Thoracic aorta (tissue), 2 donors: ENCODE measurements at places on chromosomes 1 and 21.

- no peak for DNase-seq
These were observed 457.3 kb upstream of the VAMP3 start for GRCh38 chr1:7313826-7314225.

DNA sequence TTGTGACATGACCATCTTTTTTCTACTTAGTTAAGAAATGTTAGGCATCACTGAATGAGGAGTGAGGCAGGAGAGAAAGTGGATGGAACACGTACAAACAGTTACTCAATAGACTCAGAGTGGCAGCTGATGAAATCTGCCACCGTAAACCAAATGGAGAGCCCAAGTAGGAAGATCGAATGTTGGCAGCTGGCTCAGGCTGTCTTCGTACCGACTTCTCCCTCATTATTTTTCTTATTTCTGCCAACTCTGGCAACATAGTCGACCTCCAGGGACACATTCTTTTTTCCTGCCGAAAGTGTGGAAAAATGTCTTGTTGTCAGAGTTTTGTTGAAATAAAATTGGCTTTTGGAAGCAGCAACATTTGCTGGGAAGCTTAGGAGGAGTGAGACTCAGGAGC, 143.3 kb downstream of the GREM2 start:
- DNase-seq: no peak

GRCh38 chr1:221159608-221160007, 280.4 kb downstream of the HLX start:
- no peak for DNase-seq

DNA sequence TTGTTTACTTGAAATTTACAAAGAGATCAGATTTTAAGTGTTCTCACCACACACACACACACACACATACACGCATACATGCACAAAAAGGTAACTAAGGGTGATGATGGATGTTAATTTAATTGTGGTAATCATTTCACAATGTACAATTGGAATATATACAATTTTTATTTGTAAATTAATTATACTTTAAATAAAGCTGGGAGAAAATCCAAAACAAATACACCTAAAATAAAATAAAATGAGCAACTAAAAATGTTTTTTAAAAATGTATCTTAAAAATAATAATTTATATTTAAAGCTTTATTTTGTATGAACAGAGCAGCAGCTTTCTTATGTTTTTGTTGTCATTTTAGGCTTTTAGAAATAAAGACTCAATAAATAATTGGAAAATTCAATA, 8.2 kb upstream of the INSL5 start:
- no peak for DNase-seq

GRCh38 chr1:222140206-222140605, 398.3 kb upstream of the DUSP10 start:
- DNase-seq: no peak

- DNase-seq: no peak
These were observed 126.9 kb downstream of the MATN1 start for GRCh38 chr1:30596470-30596869.

GRCh38 chr1:174258148-174258550, 98.8 kb downstream of the RABGAP1L start:
- DNase-seq: no peak

- DNase-seq: no peak
These were observed 39.5 kb upstream of the CASZ1 start for GRCh38 chr1:10835822-10836421.

GRCh38 chr1:170445096-170445495, 86.9 kb upstream of the GORAB start:
- DNase-seq: no peak

DNA sequence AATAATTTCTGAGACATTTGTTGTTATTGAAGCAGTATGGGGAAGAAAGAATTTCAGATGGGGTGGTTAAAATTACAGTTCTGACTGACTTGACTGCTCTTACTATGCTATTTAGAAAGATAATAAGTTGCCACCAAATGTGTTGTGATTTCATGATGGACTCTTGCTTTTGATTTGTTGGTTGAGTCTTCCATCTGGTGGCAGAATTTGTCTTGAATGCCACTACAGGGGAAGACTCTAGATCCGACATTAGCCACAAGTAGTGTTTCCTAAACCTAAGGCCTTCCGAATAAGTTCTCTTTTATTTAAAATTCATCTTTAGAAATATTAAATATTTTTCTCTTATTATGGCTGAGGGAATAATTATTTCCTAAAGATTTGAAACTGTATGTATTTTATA, 190.9 kb upstream of the ADGRL4 start:
- no peak for DNase-seq

- no peak for DNase-seq
These were observed 7.7 kb upstream of the ZNF669 start for GRCh38 chr1:247111700-247112478.

- no peak for DNase-seq
These were observed 14.6 kb upstream of the TTC4 start for GRCh38 chr1:54701066-54701465.

GRCh38 chr1:89990976-89991831, 3.7 kb upstream of the ZNF326 start:
- DNase-seq: no peak

DNA sequence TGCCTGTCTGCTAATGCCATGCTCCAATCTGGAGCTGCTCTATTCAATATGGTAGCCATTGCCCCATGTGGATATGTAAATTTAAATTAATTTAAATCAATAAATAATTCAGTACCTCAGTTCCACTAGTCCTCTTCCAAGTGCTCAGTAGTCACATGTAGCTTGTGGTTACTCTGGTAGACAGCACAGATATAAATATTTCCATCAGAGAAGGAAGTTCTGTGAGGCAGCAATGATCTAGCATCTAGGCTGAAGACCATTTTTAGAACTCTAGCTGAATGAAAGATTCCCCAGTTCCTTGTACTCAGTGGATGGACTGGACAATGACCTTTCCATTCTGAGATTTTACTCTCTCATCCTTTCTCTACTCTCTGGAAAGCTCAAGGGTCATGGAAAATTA, 25.8 kb upstream of the CAPZB start:
- DNase-seq: no peak

DNA sequence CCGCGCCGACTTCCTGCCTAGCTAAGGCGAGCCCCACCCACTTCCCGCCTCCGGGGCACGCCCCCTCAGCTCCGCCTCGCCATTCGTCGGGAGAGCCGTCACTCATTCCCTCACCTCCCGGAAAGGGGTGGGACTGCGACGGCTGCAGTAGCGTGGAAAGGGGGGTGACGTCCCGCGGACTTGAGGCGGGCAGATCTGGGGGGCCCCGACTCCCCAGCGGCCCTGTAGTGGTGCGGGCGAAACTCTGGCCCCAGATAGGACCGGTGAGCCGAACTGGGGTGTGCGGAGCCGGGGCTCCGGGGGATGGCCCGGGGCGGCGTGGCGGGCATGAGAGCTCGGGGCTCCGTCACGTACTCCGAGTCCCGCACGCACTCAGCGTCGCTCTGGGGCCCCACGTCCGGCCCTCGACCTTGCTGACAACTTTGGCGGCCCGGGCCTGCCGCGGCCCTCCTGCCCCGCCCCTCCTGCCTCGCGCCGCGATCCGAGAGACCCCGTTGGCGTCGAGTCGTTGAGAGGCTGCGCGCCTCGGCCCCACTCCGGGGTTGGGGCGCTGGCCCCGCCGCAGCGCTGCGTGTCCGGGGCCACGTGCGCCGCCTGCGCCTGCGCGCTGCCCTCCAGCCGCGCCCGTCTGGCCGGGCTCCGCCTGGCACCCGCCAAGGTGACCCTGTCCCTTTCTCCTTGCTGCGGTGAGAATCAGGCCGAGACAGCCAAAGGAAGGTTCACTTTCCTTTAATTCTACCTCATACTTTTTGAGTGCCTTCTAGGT, 395 bp upstream of the ENO1 start:
- DNase-seq: peak; percentile 91

DNA sequence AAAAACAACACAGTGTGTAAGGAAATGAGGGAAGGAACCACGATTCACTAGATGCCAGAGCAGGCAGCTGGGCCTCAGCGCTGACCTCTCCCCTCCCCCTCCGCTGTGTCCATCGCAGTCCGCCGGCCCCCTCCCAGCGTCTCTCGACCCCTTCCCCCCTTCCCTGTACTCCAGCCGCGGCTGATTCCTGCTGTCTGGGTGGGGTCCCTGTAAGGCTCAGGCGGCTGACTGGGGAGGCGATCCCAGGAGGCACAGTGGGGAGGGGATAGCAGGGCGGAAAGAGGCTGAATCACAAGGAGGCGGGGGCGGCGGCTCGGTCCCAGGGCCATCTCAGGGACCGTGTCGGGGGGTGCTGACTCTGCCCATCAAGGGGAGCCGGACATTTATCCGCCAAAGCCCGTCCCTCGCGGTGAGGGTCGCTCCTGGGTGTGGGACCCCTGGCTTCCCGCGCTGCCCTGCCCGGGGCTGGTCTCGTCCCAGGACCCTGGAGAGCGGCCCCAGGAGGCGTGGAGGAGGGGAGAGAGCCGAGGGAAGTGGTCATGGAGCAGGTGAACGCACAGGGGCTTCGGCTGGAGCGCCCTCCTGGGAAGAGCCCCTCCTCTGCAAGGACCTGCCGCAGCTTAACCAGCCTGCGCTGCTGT, 241.9 kb downstream of the PTPRU start:
- DNase-seq: no peak

DNA sequence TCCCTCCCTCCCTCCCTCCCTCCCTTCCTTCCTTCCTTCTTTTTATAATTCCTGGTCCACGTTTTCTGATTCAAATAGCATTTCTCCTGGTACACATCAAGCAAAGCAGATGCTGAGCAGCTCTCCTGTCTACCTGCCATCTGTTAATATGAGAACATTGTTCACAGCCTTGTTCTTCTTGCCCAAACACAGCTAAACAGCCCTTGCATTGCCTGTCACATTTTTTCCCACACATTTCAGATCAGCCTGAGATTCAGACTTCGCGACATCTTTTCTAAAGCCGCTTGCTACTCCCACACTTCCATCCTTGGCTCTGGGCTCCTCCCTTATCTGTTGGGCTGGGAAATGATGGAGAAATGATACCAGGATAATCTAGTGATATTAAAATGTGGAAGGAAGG, 200.5 kb downstream of the PCP4 start:
- DNase-seq: no peak

DNA sequence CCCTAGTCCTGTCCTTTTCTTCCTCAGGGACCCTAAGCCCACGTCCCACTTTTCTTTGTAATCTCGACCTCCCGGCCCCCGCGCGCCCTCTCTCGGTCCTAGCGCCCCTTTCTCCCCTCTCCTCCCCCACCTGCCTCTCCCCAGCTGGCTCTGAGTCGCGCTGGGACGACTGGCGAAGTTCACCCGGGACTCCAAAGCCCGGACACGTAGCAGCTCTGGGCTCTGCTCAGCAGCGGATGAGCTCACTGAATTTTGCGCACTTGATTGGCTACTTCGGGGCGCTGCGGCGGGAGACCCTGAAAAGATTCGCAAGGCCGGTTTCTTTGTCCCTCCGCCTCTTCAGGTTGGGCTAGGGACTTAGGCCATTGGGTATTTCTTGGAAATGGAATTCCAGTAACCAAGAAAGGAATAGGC, 16.3 kb upstream of the ACKR1 start:
- no peak for DNase-seq

DNA sequence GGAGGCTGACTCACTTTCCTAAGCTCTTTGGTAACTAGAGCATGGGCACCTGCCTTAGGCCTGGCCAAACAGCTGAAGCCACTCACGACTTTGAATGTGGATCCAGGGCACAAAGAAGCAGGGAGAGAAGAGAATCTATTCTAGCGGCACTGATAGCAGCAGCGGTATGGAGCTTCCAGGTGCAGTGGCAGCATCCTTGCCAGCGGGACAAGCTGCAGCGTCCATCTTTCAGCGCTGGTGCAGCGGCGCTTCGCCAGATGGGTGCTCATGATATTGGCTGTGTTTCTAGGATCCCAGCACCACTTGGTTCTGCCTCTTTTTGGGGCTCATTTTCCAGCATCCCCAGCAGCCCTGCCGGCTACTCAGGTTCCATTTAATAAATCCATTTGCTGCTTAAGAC, 184.2 kb downstream of the SLC44A5 start:
- DNase-seq: no peak

- DNase-seq: no peak
These were observed 14.3 kb downstream of the ZNF670 start for GRCh38 chr1:247064304-247064703.

GRCh38 chr1:13597166-13597565, 13.5 kb downstream of the PDPN start:
- DNase-seq: no peak

DNA sequence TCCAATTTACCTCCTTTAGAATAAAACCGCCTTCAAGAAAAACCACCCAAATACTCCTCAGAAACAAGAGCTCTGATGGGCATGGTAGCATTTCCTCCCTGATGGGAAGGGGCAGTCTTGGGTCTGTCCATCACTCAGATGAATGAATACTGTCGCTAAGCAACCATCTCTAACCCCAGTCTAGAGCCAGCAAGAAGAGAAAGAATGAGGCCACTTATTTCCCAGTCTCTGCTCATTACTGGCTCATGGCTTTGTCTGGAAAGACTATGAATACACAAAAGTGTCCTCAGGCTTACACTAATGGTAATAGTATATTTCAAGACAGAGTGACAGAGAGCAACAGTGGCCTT, 51.0 kb upstream of the F3 start:
- DNase-seq: no peak

- no peak for DNase-seq
These were observed 19.4 kb downstream of the CXADR start for GRCh38 chr21:17532292-17532691.

GRCh38 chr1:194289569-194290266, 1103.3 kb upstream of the B3GALT2 start:
- no peak for DNase-seq

GRCh38 chr1:53643881-53644390, 95.0 kb downstream of the GLIS1 start:
- no peak for DNase-seq

DNA sequence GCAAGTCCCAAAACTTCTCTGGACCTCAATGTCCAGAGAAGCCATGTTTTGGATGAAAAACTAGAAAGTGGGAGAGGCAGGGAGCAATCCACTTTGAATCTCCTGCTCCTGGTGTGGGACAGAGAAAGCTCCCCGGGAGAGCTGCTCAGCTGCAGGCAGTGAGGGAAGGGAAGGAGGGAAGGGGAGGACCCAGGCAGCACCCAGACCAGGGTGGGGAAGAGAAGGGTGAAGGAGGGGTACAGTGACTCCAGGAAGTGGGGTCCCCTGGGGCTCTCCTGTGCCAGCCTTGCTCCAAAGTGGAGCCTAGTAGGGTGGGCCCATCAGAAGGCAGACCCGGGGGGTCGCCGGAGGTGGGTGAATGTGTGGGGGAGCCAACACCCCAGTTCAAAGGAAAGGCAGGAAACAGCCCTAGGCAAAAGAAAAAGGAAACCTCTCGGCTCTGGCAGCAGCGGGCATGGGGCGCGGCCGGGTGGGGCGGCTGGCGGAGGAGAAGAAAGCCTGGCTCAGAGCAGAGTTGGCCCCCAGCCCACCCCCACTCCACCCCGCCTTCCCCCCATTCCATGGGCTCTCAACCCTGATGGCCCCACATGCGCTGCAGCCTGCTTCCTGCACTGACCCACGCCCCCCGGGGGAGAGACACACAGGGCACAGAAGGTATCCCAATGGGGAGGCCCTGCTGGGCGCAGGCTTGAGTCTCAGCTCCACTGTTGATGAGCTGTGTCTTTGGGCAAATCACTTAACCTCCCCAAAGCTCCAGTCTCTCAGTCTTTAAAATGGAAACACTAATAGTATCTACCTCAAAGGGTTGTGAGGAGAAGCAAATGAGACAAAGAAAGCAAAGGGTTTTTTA, 5.7 kb downstream of the LGR6 start:
- DNase-seq: no peak
